HuH-7 (cell line): ENCODE measurements at places on chromosomes 5 and 9.

- no peak for DNase-seq
Observed at GRCh38 chr9:128072144-128073021, 4.4 kb downstream of the SLC25A25 start.

DNA sequence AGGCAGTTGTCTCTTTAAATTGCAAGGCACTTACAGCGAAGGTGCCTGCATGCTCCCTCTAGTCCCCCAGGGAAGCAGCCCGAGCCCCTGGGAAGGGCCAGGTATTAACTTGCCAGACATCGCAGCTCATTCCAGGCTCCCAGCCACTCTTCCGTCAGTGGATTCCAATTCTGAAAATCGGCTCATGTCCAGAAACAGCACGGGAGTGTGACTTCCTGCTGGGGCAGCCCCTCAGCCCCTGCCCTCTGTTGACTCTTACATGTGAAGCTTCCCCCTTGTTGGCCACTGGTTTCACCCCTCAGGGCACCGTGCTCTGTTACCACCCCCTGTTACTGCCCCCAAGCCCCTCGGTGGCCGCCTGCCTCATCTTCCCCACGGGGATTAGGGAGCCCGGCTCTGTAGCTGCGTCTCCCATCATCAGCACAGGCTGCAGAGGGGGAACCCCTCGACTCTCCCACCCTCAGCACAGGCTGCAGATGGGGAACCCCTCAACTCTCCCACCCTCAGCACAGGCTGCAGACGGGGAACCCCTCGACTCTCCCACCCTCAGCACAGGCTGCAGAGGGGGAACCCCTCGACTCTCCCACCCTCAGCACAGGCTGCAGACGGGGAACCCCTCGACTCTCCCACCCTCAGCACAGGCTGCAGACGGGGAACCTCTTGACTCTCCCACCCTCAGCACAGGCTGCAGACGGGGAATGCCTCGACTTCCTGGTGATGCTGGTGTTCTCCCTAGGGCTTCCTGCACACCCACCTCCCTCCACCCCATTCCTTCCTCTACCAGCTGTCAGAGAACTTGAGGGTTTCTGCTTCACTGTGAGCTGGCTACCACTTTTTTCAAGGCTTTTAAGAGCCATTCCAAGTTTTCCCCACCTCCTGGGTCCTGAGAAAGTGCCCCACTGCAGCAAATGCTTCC lies 11.1 kb upstream of the CACNA1B start:
- DNase-seq = no peak

GRCh38 chr5:157362012-157362411 lies 96.1 kb downstream of the CYFIP2 start:
- DNase-seq = no peak

DNA sequence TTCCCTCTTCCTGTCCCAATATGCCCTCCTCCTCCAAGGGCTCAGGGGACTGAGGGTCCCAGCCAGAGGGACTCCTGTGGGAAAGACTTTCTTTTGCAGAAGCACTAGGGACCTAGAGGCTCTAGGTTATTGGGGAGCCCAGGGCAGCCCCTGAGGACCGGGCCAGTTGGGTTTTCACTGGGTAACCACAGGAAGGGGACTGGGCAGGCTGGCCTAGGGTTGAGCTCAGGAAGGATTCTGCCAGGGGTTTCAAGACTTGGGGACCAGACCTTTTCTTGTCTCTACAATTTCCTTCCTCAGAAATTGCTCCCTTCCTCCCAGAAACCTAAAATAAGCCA lies 24.4 kb upstream of the HMCN2 start:
- no peak for DNase-seq

DNA sequence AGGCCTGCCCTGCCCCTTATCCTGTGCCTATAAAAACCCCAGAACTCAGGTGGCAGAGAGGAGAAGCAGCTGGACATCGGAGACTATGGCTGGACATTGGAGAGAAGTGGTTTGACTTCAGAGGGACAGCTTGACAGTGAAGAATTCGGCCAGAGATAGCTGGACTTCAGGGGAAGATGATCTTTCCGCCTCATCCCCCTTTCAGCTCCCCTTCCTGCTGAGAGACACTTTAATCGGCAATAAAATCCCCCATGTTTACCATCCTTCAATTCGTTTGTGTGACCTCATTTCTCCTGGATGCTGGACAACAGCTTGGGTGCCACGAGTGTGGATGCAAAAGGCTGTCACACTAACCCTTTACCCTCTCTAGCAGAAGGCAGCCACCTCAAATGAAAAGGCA lies 134.1 kb upstream of the TUT7 start:
- DNase-seq = no peak

DNA sequence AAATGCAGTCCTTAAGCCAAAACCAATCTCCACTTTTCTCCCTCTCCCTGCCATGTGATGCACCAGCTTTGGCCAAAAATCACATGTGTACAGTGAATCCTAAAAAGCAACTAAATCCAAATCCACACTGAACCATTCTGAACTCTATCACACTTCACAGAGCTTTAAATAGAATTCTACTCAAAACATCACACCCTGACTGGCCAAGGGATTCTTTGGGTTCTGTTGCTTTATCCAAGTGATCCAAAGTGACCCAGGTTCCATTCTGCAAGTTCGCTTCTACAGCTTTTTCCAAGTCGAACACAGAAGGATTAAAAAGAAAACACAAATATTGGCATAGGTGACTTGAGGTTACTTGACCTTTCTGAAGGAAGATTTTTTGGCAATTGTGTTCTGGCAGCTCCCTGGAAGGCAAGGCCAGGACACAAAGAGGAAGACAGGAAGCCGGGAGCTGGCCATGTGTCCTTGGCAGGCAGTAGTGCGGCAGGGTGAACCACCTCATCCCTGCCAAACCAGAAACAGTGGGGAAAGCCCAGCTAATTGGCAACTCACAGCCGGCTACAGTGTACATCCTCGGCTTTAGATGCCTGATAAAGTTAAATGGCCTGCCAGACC lies 115.0 kb downstream of the NFIB start:
- DNase-seq = no peak

DNA sequence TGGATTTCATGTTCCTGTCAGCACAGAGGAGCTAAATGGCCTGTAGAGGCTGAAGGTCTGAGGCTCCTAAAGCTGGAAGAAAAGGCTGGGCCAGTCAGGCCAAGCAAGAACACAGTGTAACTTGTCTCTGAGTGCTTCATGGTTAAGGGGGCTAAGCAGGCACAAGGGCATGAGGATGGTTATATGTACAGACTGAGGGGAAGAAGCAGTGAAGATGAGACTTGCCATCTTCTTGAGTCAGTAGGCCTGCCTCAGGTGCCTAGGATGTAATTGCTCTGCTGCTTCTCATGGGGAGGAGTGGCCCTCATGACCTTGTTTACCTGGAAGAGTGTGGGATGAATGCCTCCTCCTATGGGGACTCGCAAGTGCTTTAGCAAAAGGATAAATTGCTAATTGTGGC lies 8.7 kb upstream of the PSMD5 start:
- DNase-seq = no peak

GRCh38 chr5:122996091-122996490 lies 40.4 kb downstream of the PPIC start:
- no peak for DNase-seq

- DNase-seq = no peak
Observed at GRCh38 chr5:85760519-85760918, 857.2 kb upstream of the COX7C start.

GRCh38 chr5:7664208-7664607 lies 186.7 kb downstream of the CFAP90 start:
- DNase-seq = no peak

DNA sequence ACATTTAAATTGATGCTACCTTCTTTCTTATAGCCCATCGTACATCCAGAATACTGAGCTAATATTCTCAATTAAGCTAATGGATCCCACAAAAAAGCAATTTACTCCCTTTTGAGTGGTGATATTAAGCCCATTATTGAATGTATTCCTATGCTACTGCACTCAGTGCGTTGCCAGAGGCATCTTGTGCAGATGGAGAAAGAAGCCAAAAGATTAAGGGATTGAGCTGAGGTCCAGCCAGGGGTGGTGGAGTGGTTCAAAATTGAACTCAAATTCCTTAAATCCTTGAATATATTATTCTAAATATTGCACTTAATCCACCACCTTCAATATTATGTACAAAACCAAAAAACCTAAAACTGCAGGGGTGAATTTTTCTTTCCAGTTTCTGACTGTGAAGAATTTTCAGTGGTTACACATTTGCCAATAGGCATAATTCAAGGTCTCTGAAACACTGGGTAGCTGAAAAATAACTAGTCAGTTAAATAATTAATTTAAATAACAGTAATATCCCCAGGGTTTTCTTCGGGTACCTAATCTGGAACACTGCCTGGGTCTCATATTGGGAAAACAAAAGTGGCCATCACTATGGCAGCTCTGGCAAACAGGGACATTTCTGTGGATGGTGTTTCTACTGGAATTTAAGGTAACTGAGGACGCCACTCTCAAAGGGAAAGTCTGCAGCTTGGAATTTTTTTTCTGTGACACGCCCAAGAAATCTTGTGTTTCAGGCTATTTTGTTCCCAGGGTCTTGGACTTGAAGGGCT lies 6.2 kb upstream of the LIFR start:
- DNase-seq = no peak

- no peak for DNase-seq
Observed at GRCh38 chr5:88948746-88949600, 66.0 kb upstream of the MEF2C start.

DNA sequence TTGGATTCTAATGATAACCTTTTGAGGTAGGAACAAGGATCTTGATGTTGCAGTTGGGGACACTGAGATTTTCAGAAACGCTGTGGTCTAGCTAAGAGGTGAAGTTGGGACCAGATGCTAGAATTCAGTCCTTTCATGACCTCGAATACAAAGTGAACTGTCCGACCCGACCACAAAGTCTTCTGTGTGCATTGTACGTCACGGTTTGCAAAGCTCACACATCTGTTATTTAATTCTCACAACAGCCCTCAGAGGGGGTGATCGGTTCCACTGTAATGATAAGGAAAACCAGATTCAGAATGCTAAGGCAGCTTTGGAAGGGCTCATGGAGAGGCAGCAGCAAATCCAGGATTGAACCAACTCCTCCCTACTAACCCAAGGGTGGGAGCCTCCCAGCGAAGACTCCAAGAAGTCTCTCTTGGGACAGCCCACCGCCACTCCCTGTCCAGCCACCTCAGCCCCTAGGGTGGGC lies 16.6 kb upstream of the KIF12 start:
- DNase-seq = no peak

DNA sequence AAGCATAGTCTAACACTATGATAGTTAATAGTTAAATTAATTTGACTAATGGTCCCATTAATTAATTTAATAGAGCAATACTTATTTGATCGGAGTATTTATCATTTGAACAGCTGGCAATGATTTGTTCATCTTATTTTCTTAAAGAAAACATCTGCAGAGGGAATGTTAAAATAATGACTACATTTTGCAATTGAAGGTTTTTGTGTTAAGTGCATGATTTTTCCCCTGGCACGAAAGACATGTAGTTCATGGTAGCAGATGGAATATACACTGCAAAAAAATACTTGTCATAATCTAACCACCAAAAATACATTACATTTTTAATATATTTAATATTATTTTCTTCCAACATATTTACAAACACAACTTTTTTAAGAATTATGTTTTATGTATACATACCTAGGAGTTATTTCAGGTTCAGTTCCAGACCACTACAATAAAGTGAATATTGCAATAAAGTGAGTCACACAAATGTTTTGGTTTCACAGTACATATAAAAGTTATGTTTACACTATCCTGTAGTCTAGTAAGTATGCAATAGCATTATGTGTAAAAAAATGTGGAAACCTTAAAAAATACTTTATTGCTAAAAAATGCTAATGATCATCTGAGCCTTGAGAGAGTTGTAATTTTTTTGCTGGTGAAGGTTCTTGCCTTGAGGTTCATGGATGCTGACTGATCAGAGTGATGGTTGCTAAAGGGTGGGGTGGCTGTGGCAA lies 292.6 kb upstream of the DAB2 start:
- no peak for DNase-seq

GRCh38 chr9:100445161-100445902 lies 18.4 kb downstream of the MSANTD3 start:
- no peak for DNase-seq

DNA sequence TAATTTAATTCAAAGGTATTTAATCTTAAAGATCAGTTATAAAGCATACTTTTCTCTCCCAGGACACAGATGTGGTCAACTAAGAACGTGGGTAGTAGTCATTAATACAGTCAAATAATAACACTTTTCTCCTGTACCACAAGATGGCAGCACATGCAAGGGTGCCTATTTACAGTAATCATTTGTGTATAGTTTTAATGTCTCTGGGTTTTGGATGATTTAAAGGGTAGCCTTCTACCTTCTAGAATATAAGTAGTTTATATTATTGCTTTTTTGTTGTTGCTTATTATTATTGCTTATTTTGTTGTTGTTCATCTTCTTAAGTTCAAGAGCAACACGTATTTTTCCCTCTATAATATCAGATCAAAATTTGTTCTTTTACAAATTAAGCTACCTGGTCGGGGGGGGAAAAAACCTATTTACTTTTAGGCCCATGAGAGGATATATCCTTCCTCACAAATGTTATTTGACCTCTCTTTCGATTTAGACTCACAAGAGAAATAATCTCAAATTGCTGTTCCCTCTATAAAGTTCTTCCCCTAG lies 59.6 kb upstream of the SLC27A6 start:
- DNase-seq = peak; percentile 5

- no peak for DNase-seq
Observed at GRCh38 chr9:114462791-114463190, 42.5 kb downstream of the WHRN start.

GRCh38 chr5:110865400-110866094 lies 126.7 kb downstream of the SLC25A46 start:
- DNase-seq = peak; percentile 46

DNA sequence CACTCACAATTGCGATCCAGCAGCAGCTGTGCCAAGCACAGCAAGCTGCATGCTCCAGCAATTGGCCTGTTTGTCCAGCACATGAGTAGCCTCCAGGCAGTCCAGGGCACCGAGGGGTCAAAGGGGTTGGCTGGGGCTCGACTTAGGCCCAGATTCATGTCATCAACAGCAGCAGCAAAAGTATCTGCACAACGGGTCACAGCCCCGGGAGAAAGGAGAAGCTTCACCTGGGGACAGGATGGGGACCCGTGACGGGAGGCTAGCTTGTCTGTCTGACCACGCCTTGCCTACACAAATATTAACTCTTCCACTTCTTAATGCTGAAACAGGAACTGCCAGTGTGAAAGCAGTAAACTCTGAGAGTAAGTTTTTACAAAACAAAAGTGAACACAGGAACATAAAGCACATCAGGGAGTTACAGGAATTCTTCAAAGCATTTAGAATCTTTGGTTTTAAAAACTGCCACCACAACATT lies 191.2 kb downstream of the PIK3R1 start:
- peak; percentile 33 for DNase-seq

DNA sequence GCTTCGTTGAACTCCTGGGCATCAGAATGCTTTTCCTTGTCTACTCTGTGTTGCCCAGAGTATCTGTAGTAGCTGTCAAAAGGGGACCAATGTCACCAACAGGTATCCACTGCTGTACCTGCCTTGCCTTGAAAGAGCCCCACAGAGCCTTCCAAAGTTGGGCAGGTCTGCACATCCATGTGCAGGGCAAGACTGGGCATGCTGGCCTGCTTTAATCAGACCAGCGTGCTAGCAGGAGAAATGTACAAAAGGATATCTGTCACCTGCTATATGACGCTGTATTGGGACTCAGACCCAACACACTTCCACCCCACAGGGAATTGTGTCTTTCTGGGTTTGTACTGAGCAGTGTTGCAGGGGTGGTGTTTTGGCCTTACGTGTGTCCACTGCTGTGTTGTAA lies 11.9 kb downstream of the DELE1 start:
- DNase-seq = no peak

GRCh38 chr9:396396-396795 lies 181.7 kb downstream of the DOCK8 start:
- DNase-seq = no peak

GRCh38 chr5:5165541-5166002 lies 25.4 kb downstream of the ADAMTS16 start:
- no peak for DNase-seq
